ENCODE measurements at places on chromosomes 7 and 10.

DNA sequence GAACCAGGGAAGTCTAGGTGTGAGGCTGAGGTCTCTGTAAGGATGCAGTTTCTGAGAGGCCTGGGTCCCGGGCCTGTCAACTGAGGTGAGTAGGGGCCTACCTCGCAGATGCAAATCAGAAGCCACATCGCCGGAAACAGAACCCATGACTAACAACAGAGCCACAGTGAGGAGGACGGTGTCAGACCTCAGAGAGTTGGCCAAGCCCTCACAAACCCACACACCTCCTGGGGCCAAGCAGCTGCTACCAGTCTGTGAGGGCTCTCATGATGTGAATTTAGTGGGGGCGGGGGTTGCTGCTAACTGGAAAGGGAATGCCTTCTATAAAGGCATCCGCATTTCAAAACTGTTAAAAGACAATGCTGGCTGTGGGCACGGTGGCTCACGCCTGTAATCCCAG is 103.0 kb downstream of the COBL start:
- DNase-seq, result no peak

GRCh38 chr7:74083117-74083876 is at the start of gene LIMK1:
LIMK1 (plus strand) TSS chr7:74083804; CDS start chr7:74083991, 187 bp downstream.
- no peak for DNase-seq

- no peak for DNase-seq
Observed at GRCh38 chr7:50069613-50070012, 23.4 kb downstream of the ZPBP start.

DNA sequence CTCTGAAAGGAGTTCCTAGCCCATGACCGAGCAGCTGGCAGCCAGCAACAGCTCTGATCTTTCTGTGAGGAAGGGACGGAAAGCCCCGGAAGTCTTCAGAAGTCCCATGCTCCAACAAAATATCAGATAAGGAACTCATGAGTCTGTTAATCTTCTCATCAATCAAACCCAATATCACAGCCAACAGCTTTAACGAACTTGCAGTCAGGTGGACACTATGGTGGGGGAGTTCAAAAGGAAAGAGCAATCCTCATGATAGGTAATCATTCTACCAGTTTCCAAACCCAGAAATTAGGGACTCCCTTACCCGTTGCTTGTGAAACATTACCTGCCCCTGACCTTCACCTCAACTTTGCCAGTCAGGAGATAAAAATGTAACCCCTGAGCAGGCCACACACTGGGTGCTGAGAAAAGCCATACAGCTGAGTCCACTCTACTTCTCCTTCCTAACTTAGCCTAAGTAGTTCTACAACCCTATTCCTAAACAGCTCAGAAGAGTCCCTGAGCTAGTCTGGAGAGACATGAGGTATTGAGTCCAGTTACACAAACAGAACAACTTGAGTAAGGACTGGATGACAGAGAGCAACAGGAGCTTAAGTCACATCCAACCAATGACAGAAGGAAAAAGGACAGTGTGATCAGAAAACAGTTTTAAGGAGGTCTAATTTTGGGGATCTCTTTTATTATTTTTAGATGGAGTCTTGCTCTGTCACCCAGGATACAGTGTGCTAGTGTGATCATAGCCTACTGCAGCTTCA is 2.2 kb downstream of the NDST2 start:
- DNase-seq, result no peak

DNA sequence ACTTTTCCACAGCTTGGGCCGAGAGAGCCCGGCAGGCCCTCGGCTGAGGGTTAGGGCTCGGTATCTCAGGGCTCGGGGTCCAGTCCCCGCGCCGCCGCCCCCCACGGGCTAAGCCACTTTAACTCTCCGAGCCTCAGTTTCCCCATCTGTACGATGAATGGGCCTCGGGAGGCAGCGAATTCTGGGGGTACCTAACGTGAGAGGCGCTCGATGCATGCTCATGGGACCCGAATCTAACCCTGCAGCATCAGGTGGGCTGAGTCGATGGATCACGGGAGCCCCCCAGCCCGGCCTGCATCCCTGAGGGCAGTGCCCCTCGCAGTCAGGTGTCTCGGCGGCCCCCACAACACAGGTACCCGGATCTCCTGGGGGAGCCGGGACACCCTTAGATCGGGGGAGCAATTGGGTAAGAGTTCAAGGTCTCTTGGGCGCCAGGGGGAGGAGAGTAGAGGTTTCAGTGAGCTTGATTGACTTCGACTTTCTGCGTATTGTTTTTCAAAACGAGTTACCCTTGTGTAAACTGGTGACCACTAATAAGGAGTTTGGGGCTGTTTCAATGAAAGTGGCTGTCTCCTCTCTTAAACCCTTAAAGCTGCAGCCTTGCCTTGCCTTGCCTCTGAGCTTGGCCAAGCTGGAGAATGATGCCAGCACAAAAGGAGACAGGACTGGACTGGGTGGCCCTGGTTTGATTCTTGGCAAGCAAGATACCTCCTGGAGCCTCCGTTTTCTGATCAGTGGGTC is 631 bp downstream of the POR start:
- no peak for DNase-seq

- DNase-seq, result no peak
Observed at GRCh38 chr10:50417886-50418830, 166.8 kb upstream of the ASAH2 start.

DNA sequence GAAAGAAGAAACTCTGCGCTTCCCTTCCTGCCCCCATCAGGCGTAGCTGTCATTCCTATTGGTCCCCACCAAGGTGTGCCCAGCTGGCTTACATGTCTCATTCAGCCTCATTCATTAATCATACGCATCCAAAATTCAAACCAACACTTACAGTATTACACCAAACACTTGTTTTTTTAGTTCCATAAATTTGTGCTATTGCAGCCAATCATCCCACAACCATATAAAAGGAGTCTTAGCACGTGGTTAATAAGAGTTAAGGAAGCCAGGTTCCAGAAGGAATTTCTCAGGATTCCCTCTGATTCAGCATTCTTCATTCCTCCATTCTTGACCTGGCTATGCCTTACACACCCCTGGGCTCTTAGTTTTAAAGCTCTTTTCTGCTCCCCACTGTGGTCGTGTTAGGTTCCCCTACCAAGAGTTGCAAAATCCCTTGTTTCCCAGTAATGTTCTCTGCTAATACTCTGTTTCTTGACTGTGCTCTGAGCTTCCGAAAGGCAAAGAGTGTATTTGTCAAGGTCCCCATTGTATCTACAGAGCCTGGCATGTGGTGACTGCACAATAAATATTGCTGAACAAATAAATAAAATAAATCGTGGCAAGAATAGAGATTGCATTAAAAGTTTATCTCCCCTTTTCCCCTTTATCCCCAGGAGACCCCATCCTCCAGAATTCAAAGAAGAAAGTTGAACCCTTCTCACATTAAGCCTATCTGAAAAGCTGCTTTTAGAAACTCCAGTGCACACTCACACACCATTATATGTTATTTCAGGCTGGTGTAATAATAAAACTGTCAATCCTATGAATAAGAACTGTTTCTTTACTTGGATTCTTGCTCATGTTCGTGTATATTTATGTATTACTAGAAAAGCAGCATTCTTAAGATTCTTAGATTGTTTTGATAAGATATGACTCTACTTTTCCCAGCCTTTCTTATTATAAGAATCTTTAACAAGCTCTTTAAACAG is 514.4 kb downstream of the INHBA start:
- no peak for DNase-seq

DNA sequence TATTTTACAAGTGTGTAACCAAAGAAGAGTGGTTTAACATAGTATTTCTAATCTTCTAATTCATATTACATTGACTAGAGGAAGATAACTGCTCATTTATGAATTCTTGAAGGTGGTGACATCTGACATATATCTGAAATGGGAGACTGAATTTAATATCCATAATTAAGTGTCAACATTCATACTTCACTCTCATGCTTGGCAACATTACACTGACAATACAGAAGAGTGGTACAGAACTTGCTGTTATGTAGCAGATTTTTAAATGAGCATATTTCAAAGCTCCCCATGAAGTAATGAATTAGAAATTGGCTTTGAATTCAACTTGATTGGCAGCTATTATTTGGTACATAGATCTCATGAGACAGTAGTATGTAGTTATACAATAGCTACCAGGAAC is 125.8 kb upstream of the POT1 start:
- no peak for DNase-seq

- DNase-seq, result no peak
Observed at GRCh38 chr10:90138844-90139243, 437.5 kb downstream of the KIF20B start.

GRCh38 chr10:4291990-4292389 is 507.0 kb upstream of the KLF6 start:
- no peak for DNase-seq

GRCh38 chr10:114395366-114396022 is 8.8 kb downstream of the AFAP1L2 start:
- DNase-seq, result no peak

DNA sequence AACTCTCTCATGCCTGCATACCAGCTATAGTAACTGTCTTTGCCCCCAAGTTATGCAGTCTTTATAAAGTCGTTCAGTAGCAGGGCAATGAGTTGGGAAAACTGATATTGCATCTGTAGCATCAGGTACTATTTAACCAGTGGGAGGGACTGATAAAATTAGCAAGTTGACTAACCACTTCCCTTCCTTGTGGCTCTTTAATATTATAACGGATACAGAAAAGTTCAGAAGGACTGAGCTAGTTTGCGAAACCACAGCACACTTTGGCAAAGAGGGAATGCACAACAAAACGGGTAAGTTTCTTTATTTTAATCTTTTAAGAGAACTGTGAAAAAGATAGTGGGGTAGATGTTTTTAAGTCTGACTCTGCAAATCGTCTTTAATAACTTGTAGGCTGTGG is 205.3 kb upstream of the HDAC9 start:
- DNase-seq, result no peak

GRCh38 chr10:104440221-104440620 is 86.6 kb downstream of the CFAP58 start:
- no peak for DNase-seq

DNA sequence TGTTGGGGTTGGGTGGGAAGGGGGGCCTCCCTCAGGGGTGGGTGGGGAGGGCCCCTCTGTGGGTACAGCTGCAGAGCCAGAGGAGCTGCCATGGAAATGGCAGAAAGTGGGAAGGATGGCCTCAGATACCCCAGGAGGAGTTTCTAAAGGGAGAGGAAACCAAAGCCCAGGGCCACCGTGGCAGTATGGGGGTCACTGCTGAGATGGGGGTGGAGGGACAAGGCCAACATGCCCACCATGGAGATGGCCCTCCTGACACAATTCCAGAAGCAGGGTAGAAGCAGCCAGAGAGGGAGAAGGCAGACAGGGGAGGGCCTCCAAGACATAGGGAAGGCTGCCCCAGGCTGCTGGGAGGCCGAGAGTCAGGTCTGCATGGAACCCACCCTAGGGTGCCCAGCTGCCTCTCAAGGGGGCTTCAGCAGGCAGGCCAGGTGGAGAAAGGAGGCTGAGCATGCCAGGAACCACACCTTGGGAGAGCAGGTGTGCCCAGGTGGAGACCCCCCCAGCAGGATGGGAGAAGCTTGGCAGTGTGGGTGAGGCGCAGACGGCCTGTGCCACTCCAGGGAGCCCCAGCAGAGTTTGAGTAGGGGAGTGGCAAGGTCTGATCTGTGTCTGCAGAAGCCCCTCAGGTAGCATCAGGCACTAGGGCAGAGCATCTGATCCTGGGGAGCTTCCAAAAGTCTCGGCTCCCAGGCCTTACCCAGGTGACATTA is 146.8 kb downstream of the ARHGAP22 start:
- no peak for DNase-seq

DNA sequence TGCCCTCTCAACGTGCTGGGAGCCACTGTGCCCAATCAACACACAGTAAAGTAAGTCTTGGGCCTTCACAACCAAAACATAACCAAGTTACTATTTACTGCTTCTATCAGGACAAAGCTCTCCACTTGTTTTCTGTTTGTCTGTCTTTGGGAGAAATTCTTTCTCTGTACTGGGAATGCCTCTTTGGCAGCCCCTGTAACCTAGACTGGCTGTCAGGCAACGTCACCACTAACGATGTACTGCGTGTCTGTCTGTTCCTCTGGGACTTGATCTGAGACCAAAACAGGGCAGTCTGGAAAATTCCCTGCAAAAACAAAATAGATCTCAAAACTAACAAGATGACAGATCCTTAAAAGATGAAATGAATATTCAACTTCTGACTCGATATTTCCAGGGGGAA is 113.0 kb downstream of the SMURF1 start:
- no peak for DNase-seq

DNA sequence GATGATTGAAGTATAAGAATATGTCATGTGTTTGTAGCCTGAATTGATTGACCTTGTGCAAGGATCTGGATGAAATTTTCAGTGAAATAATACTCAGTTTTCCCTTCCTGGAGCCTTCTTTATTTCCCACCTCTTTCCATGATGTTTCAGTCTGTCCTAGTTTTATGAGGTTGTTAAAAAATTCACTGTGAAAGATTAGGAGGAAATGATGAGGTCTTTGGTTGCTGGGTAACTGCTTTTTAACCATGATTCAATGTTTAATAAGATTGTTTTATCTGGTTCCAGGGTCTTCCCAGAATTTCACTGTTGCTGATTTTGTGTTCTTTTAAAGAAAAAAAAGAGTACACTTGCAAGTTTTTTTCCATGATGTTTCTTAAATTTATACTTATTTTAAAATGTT is 221.5 kb downstream of the MBL2 start:
- DNase-seq, result no peak

GRCh38 chr7:127946847-127947246 is 84.4 kb downstream of the LRRC4 start:
- no peak for DNase-seq

GRCh38 chr10:131818510-131819234 is 82.1 kb upstream of the PPP2R2D start:
- DNase-seq, result no peak

DNA sequence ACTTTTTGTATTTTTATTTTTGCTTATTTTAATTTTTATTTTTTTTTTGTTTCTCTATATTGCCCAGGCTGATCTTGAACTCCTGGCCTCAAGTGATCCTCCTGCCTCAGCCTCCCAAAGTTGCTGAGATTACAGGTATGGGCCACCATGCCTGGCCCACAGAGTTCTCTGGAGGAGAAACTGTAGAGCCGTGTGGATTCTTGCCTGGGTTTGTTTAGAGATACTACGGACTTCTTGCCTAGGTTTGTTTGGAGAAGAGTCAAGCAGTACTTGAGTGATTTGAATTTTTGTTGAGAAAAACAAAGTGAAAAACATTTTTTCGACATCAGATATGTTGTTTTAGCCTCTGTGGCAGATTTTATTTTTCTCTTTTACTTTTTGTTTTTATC is 99.0 kb downstream of the CAMK1D start:
- DNase-seq, result no peak

DNA sequence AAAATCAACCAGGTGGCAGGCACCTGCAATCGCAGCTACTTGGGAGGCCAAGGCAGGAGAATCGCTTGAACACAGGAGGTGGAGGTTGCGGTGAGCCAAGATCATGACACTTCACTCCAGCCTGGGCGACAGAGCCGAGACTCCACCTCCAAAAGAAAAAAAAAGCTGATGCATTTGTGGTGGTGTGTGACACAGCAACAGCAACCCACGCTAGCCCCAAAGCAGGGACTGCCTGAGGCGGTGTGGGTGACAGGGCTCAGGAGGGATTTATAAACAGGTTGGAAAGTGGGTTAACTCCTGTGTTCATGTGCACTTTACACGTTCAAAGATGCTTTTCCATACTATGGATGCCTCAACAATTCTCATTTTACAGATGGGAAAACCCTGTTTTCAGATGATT is 395.9 kb upstream of the PODXL start:
- no peak for DNase-seq

GRCh38 chr7:106588422-106589197 is 72.3 kb downstream of the CCDC71L start:
- no peak for DNase-seq
